CD4-positive, alpha-beta T cell treated with Interleukin-15 for 4 hours (primary cell): ENCODE measurements at places on chromosomes 12 and 14.
A peak's percentile ranks its signal among the peaks of the same experiment; 100 is the strongest.

GRCh38 chr12:84604551-84604950 lies 308.0 kb downstream of the SLC6A15 start:
- no peak for DNase-seq

DNA sequence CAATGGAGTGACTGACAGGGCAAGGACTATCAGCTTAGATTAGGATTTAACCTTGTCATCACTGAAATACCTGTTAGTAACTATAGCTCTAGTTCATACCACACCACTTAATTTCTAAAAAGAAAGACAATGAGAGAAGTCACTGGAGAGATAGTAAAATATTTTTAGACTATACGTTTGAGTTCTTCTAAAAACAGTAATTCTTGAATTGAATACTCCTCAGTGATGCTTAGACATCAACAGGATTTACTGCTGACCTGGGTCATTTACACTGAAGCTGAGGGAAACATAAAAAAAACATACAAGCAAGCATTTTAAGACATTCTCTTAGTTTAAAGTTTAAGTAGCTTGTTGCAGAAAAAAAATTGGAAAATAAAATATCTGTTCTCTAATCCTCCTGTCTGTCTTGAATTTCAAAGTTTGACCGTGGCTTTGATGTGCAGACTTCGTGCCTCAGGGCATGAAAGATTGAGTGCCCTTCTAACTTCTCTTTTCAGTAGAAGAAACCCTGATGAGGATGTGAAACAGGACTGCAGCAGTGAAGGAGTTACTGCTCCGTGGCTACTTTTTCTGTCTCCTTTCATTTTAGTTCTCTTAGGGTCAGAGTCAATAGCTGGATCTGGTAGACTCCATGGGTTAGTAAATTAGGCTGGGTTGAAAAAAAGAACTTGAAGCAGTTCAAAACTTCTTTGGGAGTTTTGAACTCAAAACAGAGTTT lies 172.2 kb downstream of the PTPRO start:
- no peak for DNase-seq

DNA sequence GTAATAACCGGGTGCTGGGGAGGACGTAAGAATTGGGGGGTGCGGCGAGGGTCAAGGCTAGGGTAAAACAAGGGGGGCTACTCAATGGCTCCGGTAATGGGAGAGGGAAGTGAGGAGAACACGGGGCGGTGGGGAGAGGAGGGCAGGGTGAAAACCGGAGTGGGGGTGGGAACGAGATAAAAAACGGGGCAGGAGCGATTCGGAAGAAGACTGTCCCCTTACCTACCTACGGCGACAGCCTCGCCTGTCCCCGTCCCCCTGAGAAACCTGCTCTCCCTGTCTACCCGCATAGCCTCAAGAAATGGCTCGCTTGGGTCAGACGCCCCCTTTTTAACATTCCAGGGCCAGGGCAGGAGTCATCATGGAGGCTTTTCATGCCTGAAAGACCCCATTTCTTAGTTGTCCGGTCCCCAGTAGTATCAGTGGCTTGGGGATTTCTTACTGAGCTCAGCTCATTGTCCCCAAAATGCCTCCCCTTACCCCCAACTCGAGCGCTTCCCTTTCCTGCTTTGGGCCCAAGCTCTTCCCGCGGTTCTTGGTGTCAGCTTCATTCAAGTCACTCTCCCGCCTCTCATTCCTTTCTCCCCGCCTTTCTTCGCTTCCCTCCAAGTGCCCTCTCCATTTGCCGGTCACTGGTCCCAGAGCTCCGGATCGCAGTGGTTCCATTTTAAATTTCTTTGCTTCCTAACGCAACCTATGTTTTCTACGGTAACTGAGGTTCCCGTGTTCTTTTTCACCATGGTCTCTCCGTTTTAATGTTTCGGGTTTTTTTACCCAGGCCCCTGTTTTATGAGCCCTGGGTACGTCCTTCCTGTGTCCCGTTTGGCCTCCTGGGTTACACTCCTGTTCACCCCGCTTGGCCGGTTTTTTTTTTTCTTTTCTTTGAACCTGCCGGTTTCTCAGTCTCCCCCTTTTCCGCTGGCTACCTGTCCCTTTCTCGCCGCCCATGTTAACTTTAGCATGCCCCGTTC lies 1.2 kb upstream of the WSB2 start:
- no peak for DNase-seq

GRCh38 chr14:22266683-22267082 lies 322.3 kb downstream of the DAD1 start:
- DNase-seq, result no peak

- no peak for DNase-seq
Observed at GRCh38 chr12:31588976-31589375, 2.0 kb downstream of the DENND5B start.

GRCh38 chr12:124044809-124045321 lies 71.8 kb downstream of the ZNF664 start:
- peak; percentile 2 for DNase-seq

- DNase-seq, result no peak
Observed at GRCh38 chr14:104582005-104582404, 2.4 kb downstream of the C14orf180 start.

GRCh38 chr14:99189201-99189801 lies 82.7 kb downstream of the BCL11B start:
- peak; percentile 45 for DNase-seq

DNA sequence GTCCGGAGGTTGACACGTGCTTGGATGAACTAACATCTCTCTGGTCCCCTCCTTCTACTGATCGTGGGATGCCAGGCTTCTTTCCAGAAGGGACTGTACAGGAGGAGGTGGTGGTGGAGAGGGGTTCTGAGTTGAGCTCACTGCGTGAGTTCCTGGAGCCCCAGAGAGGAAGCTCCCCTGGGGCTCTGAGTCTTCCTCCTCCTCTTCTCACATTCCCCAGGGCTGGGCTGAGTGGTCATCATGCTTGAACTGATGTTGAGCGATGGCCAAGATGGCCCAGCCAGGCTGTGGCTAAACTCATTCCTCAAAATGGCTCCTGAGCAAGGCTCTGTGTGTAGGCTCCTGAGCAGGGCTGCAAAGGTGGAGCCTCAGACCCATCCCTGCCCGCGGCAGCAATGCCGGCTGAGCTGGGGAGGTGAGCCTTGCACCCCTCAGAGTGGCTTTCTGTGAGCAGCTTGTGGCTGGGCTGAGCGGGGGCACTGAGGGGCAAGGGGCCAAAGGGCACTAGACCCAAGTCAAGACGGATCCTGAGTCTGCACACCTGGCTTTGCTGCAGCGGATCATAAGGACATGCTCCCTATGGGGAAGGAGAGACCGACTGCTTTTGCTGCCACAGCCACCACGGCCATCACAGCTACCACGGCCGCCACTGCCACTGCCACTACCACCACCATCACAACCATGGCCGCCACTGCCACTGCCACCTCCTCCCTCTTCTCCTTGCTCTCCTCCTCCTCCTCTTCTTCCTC lies 35.4 kb downstream of the MEG3 start:
- DNase-seq, result no peak

GRCh38 chr12:122042910-122043309 lies 21.2 kb downstream of the BCL7A start:
- no peak for DNase-seq

- no peak for DNase-seq
Observed at GRCh38 chr12:50402264-50403000, 1.7 kb downstream of the LARP4 start.

DNA sequence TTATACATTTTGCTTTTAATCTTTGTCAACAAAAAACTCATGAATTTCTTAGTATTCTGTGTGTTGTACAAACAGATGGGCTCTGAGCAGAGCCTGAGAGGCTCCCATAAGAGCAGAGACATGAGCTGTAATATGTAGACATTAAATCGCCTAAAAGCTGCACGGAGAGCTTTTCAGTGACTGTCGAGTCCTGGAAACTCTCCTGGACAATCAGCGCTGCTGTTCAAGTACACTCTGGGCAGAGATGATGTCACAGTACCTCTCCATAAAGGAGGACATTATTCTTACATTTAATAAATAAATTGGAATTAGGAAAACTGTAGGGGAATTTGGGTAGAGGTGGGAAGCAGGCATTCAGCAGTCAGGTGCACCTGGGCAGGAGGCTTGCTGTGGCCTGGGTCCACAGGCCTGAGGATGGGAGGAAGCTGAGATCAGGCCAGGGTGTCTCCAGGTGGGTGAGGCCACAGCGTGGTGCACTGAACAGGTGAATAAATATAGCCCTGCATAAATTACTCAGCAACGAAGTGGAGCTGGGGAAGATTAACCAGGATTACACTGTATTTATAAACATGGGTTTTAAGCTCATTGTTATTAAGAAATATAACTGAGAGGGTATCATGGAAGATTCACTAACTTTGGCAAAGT lies 13.3 kb upstream of the TCL1A start:
- DNase-seq, result no peak

DNA sequence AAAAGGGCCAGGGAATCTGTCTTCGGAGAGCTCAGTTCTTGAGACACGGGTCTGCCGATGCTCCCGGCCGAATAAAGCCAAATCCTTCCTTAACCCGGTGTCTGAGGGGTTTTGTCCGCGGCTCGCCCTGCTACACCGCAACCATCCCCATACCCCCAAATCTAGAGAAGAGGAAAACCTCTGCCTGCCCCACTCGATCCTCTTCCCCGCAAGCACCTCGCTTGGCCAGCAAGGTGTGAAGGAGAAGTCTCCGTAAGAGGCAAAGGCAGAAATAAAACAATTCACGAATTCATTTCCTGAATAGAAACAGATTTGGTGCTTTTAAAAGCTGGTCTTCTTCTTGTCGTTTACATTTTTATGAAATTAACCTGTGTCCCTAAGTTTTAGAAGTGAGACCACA lies 67.3 kb upstream of the GALNT9 start:
- no peak for DNase-seq

GRCh38 chr12:1794440-1795090 lies 25.8 kb upstream of the LRTM2 start:
- no peak for DNase-seq

GRCh38 chr12:130433834-130434233 lies 96.1 kb downstream of the PIWIL1 start:
- DNase-seq, result no peak

DNA sequence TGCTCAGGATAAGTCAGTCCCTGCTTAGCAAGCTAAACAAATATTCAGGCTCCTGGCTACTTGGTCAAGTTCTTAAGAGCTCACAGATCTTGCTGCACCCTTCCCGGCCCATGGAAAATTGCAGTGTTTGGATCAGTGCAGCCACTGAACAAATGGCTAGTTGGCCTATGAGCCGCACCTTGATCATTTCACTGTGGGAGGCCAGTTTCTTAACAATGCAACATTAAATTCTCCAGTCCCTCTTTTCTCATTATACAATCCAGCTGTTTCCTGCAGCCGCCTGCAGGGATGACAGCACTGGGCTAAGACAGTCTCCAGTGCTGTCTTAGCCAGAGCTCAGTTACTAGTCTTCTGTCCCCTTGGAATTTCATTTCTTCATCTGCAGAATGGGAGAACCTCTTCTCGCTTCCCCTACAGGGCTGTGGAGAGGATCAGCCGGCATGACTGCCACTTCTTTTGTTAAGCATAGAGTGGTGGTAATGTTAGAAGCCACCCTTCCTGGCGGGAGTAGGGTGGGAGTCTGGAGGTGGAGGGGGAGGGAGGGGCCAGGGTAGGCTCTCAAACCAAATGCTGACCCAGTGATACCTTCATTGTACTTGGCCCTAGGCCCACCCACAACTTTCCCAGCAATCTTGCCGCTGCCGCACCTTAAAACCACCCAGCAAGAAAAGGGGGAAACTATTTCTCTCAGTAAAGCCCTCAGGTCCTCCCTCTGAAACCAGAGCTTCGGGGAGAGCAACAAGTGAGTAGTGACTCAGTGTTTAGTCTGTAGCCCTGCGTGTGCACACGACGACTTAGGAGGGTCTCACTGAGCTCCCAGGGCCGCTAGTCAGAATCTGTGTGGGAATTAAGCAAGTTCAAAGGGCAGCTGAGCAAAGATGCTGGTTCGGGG lies 145.7 kb downstream of the NUAK1 start:
- no peak for DNase-seq

GRCh38 chr12:1559676-1560091 lies 34.7 kb downstream of the FBXL14 start:
- no peak for DNase-seq

GRCh38 chr12:25761356-25761755 lies 197.1 kb upstream of the RASSF8 start:
- DNase-seq, result no peak

- no peak for DNase-seq
Observed at GRCh38 chr14:101175731-101176534, 272.4 kb upstream of the RTL1 start.

GRCh38 chr14:77158882-77159255 lies 17.3 kb upstream of the ZDHHC22 start:
- DNase-seq, result no peak

DNA sequence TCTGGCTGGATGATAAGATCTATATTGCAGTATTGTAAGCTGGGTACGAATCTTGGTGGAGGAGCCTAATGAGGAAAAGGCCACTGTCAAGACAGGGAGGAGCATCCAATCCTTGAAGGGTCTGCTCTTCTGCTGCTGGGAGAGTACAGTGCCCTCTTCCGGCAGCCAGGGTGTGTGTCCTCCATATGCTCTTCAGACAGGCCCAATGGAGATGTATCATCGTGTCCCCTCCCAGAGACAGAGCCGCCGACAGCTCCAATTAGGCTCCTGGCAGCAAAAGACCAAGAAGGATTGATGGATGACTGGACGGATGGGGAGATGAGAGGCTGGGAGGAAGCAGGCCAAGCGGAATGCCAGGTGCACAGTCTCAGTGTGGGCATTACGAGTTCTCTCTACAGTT lies 51.6 kb upstream of the PIWIL1 start:
- no peak for DNase-seq

- no peak for DNase-seq
Observed at GRCh38 chr12:50333441-50333840, 50.1 kb upstream of the LIMA1 start.

GRCh38 chr12:132623072-132623869 lies 4.7 kb downstream of the P2RX2 start:
- no peak for DNase-seq

GRCh38 chr14:57487771-57488170 lies 5.9 kb downstream of the CCDC198 start:
- DNase-seq, result no peak

DNA sequence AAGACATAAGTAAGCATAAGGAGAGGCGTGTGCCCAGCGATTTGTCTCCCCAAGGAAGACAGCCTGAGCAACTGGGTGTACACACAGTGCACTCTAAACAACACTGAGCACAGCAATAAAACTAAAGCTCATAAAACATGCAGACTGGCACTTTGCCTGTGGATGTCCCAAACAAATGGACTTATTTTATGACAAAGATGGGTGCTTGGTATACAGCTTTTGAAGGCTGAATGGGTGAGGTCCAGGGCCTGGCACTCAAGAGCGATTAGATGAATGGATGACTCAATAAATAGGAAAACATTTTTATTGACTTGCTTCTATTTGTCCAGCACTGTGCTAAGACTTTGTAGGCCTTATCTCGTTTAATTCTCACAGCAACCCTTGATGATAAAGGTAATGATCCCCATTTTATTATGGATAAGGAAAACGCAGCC lies 28.5 kb downstream of the LGMN start:
- DNase-seq, result no peak

DNA sequence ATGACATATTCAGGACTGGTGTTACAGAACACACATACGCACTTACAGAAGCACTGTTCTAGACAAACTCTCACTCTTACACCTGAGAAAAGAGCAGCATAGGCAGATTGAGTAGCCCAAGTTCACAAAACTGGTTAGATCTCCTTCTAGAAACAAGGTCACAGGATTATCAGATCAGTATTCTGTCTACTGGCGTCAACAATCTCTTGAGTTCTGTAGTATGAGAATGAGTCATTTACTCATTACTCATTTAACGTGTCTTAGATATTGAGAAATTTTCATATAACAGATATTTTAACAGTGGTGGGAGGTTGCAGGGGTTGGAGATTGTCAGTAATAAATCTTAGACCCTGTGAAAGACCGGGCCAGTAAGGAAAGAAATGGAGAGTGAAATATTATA lies 2.8 kb upstream of the TSPAN8 start:
- no peak for DNase-seq

- DNase-seq, result no peak
Observed at GRCh38 chr14:59359431-59360124, 105.6 kb downstream of the GPR135 start.
